ENCODE measurements at places on chromosomes 5 and 9.
A peak's percentile ranks its signal among the peaks of the same experiment; 100 is the strongest.

DNA sequence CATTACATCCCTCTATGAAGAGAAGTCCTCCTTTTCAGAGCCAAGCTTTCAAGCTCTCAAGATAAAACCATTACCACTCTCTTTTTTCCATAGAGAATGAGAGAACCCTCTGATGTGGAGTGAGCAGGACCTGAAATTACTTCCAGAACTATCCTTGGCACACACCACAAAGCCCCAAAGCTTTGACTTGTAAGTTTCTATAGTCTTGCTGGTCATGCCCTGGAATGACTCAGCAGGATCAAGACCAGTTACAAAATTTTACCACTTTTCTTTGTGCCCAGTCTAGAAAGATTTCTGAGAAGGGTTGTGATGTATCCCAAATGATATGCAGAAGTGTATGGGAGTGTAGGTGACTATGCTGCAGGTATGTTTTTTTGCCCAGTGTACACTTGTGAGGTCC lies 760.6 kb downstream of the TLE1 start:
- no peak for DNase-seq

DNA sequence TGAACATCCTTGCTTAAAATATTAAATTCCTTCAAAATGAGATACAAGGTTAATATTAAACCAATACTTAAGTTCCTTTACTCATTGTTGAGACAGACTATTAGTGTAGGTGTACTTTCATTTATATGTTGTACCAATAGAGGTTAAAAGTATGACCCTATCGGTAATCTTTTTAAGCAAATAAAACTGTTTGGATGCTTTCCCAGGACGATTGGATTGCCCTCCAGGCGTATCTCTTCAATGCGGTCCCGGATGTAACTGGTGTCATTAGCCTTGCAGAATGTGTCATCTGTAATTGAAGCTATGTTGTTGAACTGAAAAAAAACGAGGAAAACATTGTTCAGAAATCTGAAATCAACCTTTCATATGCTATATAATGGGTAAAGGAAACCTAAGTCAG lies 18.9 kb downstream of the OGN start:
- DNase-seq: no peak

- no peak for DNase-seq
Measured at GRCh38 chr5:149240354-149240998, 31.2 kb upstream of the AFAP1L1 start.

DNA sequence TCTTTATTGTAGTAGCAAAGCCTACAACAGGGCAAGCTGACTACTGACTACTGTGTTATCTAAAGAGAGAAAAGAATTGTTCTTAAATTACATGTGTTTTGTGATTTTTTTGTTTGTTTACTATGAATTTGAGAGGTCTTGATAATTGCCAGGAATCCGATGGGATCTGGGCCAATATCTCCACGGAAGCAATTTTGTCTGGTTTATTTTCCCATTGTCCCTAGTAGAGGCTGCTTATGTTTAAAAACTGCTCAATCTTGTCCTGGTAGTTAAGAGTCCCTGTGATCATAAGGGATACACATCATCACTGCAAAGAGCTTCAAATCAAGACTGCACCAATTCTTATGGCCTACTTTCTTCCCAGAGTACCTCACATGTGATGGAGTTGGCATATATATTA lies 94.4 kb downstream of the GLDC start:
- DNase-seq: no peak

DNA sequence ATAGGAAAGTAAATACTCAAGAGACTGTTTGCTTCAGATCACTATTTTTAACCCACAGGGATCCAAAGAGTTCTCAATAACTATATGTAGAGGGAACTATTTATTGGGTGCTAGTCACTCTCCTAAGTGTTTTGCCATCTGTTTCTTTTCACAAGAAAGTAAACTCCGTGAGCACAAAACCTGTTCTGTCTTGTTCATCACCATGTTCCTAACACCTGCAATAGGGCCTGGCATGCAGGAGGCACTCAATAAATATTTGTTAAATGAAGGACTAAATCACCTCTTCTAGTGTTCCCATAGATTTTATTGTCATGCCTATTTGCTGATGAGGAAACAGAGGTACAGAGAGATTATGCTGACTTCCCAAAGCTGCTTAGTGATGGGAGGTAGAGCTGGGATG lies 118.2 kb downstream of the VCAN start:
- no peak for DNase-seq

DNA sequence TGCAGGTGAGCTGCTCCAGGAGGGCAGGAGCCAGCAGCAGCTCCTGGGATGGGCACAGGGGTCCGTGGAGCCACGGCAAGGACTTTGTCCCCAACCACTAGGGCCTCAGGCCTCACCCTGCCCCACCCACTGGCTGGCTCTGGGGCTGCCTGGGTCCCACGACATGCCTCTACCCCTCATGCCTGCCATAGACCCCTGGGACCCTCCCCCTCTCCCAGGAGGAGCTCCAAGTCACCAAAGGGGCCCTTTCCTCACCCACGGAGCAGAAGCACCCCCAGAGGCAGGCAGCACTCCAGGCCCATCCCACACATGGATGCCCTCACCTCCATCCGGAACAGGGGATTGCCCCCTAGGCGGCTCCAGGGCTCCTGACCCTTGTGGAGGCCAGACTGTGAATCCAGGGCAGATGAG lies 6.5 kb downstream of the ABCA2 start:
- no peak for DNase-seq

GRCh38 chr5:40869384-40869783 lies 28.2 kb downstream of the CARD6 start:
- DNase-seq: no peak

GRCh38 chr9:114314256-114314867 lies 8.5 kb upstream of the ORM1 start:
- DNase-seq: no peak

- no peak for DNase-seq
Measured at GRCh38 chr9:114051281-114051680, 26.8 kb downstream of the AMBP start.

DNA sequence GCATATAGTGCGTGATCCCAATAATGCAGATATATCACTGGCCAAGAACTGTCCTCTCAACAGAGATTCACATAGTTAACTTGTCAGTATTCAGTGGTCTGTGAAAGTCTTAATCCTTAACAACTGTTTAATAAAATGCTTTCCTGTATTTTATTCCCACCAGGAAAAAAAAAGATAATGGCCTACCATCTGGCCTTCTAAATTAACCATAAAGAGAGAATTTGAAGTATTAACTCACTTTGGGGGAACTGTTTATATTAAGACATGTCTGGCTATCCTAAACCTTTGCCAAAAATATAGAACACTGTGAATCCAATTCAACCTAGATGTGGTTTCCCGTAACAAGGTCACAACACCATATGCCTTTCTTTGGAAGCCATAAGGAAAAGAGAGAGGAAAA lies 818 bp upstream of the FREM1 start:
- no peak for DNase-seq

DNA sequence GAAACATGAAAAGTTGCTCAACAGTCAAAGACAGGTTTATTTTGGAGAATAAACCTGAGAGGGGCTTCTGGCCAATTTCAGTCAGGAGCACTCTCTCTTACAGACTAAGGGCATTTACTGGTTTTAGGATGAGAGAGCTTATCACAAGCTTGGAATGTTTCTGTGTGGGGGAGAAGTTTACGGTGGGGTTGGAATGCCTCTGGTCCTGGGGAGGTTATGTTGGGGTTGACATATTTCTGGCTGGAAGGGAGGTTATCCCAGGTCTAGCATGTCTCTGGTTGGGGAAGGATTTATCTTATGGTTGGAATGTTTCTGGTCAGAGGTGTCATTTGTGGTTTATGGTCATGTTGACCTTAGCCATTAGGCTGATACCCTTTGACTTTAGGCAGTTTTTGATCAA lies 1867.3 kb downstream of the EFNA5 start:
- DNase-seq: no peak

- DNase-seq: no peak
Measured at GRCh38 chr5:8865266-8865665, 680.6 kb downstream of the SEMA5A start.

DNA sequence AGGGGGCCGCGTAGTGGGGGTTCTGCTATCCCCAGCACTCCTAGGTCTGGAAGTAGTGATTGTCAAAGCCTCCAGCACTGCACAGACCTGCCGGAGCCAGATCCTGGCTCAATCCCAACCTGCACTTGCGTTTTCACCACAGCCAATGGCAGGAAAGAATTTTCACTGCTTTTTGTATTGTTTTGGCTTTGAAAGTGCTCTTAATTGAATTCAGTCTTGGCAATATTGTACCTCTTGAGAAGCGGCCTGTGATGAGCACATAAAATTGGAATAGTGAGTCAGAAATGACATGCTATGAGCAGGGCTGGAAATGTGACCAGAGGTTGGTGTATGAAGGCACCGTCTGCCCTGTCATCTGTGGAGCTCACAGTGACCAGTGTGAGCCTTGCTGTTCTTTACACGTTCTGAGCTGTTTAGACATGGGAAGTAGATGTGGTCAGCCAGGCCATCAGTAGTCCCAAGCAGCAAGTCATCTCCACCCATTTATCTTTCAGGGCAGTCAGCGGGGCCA lies 41.5 kb downstream of the SECISBP2 start:
- peak; percentile 10 for DNase-seq

- no peak for DNase-seq
Measured at GRCh38 chr5:111834926-111835599, 78.1 kb upstream of the NREP start.

- peak; percentile 23 for DNase-seq
Measured at GRCh38 chr9:79154806-79155205, 417.0 kb upstream of the TLE4 start.

GRCh38 chr9:12774861-12775678 lies at the start of gene LURAP1L:
Gene LURAP1L, plus strand, starts transcription at chr9:12775020. Its CDS starts 696 bp downstream, at chr9:12775716.
- DNase-seq: peak; percentile 68

DNA sequence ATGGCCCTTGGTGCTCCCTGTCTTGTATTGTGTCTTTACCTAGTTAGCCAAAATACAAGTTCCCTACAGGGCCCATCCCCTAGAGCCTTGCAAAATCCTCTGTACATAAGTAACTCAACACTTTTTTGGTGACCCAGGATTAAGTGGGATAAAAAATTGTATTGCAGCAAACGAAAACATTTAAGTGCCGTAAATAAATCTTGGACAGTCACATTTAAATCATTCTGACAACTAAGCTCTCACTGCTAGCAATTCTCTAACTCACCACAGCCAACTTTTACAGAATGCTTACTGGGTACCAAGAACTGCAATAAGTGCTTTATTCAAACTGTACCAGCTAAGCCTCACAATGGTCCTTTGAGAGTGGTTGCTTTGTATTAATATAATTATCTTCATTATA lies 56.6 kb downstream of the GNAQ start:
- no peak for DNase-seq

DNA sequence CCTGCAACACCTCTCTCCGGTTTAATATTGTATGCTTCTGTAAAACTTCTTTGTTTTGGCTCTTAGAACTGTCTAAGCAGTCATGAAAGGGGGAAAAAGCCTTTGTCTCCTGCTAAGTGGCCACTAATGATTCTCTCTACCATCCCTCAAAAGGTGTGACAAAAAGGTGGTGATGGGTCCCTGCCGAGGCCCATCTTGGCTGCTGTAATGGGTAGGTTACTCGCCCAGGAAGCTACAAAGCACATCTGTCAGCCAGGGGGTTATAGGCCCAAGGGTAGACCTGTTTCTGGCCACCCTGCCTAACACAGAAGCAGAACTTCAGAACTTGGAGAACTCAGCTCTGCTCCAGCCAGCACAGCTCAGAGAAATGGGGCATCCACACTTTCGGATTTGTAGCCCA lies 1.6 kb downstream of the FAM219A start:
- DNase-seq: no peak

DNA sequence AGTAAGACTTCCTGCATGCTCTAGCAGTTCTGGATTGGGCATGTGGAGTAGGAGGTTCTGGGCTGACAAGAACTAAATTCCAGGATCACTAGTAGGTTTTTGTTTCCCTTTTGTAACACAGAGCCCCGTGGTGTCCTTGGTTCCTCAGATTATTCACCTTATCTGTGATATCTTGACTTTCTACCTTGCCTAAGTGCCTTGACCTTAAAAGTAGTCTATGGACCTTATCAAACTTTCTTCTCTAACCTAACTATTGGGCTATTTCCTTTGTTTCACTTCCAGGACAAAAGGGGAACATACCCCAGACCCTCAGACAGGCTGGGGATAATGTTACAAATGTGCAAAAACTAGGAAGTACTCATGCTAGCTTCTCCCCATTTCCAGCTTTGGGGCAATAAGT lies 595.3 kb downstream of the PSAT1 start:
- DNase-seq: no peak

- no peak for DNase-seq
Measured at GRCh38 chr5:76714751-76715485, 1.0 kb upstream of the F2R start.

DNA sequence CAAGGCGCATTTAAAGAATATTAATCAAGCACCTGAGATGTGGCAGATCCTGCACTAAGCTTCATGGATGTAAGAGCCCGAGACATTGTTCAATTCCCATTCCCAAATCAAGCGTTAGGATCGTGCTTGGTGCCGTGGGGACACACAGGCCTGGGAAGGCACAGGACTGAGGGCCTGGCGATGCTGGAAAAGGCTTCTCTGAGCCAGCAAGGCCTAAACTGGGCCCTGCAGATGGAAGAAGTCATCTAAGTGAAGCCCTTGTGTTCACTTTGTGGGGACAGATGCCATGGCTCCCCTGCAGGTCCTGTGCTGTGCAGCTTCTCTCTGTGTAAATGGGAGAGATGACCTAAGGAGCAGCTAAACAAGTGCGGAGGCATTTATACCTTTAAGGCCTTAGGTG lies 83.9 kb downstream of the LIFR start:
- DNase-seq: no peak

Measured in GM04504 (cell line).